ENCODE measurements at places on chromosomes 6 and 20.

DNA sequence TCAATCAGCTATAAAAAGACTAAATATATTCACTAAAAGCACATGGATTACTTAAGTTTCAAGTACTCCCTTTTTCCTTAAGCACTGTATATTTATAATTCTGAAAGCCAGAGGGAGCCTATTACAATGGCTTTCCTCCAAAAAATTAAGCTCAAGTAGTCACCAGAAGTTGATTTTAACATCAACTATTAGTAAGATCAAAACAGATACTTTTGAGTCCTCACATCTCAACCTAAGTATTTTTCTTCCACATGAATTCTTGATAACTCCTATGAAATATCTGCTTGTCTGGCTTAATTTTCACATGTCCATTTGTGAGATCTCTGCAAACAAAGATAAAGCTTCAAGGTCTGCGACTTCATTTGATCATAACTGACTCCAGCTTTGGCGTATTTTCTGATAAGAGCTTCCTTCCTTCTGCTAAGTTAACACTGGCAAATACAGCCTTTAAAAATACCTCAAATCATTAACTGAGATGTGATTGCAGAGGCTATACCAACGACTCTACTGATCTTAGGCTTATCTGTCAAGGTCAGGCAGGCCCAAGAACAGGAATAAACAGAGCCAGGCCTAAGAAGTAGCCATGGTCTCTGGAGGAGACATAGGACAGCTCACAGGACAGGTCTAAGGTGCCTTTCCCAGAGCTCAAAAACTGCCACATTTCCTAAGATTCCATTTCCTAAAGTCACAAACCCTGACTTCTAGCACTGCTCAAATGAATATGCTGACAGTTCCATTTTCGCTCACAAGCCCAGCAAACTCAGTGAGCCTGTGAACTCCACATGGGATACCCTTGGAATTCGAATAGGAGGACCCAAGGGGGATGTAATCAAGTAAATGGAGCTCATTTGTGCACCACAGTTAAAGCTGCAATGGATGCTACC, 10.0 kb downstream of the SNX5 start:
- DNase-seq = no peak

DNA sequence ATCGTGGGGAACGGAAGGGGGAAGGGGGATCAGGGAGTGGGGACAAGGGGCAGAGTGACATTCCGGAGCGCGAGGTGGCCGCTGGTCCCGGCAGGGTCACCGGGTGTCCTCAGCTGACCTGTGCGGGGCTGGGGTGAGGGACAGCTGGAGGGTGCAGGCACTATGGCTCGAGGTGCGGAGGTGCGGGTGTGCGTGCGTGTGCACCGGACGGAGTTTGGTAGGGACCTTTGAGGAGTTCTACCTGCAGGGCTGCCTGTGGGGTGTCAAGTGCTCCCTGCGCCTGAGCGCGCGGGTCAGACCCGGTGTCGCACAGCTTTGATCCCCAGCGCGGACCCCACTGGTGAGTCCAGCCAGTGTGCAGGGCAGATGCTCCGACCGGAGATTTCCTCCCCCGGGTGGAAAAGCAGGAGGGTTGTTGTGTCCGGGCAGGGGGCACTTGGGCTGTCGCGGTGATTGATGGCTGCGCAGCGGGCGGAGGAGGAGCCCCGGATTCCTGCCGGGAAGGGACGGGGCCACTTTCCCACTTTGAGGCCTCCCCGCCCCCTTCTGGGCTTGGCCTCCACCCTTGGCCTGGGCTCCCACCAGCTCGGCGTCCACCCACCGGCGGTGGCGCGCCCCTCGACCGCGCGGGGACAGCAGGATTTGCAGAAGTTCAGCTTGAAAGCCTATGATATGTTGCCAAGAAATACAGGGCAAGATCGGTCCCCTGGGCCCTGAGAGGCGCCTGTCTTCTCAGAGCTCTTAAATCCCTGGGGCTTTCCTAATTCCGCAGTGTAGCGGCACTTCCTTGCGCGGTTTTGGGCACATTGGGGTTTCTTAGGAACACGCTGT, 658 bp downstream of the RIN2 start:
- DNase-seq = no peak

GRCh38 chr6:9361749-9362148, 926.4 kb upstream of the SLC35B3 start:
- DNase-seq = no peak

- no peak for DNase-seq
Observed at GRCh38 chr6:33740204-33740608, 6.5 kb downstream of the IP6K3 start.

DNA sequence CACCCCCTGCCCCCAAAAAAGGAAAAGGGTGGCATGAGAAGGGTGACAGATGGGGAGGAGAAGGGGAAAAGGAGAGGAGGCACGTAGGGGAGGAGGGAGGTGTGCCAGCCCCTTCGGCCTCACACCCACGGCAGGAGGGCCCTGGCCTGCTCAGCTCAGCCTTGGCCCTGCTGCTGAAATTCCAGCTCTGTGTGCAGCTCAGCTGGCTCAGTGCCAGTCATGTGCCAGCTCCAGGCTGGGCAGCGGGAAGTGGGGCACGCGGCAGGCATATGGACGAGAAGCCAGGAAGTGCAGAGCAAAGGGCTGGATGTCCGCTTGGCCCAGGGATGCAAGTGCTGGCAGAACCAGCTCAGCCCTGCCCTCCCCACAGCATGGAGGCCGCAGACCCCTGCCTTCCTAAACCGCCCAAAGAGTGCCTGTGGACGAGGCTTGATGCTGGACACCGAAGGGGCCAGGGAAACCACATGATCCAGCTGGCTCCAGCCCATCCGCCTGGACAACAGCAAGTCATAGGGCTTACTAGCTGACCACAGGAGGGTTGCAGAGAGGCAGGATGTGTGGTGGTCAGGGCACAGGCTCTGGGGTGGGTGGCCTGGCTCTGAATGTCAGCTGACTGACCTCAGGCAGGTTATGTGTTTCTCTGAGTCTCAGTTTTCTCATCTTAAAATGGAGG, 60.2 kb downstream of the NOL4L start:
- no peak for DNase-seq

DNA sequence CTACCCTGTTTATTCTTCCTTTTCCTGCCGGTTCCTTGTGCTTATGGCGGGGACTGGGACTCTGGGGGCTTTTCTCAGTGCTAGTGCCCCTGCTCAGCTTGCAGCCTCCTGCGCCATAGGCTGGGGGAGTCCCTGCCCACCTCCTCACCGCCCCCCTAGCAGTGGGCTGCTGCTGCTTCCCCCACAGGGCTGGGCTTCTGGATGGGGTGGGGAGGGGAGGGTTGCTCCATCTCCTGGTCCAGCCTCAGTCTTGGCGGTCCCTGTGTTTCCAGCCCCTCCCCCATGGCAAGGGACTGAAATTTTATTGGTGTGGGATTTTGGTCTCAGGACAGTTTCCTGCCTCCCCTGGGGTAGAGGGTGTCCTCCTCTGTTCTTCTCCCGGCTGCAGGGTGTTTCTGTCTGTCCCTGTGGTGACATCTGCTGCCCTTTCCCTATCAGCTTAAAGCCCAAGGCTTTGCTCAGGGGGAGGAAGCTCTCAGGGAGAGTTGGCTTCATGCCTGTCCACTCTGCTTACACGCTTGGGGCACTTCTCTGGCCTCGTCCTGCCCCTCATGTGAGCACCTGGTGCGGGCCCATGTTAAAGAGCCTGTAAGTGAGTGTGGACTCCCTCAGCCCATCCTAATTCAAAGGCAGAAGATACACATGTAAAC, 100.6 kb downstream of the HIVEP1 start:
- DNase-seq = no peak

DNA sequence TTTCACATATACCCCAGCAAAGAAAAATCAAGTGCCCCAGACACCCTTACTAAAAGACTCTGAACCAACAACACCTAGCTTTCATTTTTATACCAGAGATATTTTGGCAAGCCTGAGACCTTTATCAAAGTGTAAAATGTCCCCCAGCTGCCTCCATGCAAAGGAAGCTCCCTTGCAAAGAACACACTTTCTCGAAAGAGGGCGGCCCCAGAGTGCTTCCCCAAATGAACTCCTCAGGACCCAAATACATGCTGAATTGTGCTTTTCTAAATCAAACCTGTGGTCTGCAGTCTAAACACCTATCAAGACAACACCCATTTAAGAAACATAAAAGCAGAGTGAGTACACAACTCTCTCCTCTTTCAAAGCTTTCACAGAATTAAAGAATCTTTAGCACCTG, 490 bp downstream of the IPCEF1 start:
- no peak for DNase-seq

- no peak for DNase-seq
Observed at GRCh38 chr6:124741341-124741740, 220.9 kb upstream of the RNF217 start.

- DNase-seq = no peak
Observed at GRCh38 chr6:50353603-50354002, 303.9 kb upstream of the DEFB112 start.

GRCh38 chr6:163635731-163636364, 221.3 kb downstream of the QKI start:
- no peak for DNase-seq

DNA sequence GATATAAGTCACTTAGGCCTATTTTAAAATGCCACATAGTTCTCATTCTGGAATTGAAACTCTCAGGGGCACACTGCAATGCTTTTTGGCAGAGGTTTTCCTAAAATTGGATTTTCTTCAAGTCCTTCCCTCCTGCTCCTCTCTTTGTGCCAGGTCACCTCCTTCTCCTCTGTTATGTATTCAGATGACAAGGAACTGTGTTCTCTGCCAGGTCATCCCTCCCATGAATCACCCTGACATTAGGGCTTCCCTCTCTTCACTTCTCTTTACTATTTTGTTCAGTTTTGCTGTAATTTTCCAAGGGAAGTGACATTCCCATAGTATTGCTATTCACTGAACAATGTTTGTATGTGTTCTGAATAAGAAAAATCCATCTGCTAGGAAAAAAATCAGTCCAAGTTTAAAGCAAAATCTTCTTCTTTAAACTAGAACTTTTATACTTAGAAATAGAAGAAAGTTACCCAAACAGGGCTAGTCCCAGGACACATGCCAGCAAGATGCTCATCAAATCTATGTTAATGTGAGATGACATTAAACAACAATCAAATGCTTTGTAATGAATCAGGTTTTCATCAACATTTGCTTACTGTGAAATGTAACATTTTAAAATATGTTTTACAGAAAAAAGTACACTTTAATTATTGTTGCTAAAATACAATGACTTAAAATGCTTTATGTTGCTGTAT, 461.1 kb downstream of the MMUT start:
- DNase-seq = no peak

- no peak for DNase-seq
Observed at GRCh38 chr6:20688710-20689500, 154.6 kb downstream of the CDKAL1 start.

- no peak for DNase-seq
Observed at GRCh38 chr6:132907914-132908313, 93.5 kb downstream of the RPS12 start.

DNA sequence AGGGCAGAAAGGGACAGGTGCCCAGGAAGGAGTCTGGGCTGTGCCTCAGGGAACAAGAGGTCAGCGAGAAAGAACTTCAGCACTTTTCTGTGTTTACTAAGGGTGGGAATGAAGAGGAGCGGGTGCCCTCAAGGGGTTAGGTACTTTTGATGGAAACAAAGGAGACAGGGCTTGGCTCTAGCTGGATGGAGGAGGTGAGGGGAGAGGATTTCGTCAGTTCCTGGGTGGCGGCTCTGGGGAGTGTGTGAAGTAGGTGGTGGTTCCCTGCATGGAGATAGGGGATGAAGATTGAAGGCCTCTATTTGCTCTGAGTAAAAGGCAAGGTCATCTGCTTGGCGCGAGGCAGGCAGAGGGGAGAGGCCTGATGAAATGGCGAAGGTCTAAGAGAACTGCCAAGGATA, 40.0 kb upstream of the ANKRD60 start:
- DNase-seq = no peak

DNA sequence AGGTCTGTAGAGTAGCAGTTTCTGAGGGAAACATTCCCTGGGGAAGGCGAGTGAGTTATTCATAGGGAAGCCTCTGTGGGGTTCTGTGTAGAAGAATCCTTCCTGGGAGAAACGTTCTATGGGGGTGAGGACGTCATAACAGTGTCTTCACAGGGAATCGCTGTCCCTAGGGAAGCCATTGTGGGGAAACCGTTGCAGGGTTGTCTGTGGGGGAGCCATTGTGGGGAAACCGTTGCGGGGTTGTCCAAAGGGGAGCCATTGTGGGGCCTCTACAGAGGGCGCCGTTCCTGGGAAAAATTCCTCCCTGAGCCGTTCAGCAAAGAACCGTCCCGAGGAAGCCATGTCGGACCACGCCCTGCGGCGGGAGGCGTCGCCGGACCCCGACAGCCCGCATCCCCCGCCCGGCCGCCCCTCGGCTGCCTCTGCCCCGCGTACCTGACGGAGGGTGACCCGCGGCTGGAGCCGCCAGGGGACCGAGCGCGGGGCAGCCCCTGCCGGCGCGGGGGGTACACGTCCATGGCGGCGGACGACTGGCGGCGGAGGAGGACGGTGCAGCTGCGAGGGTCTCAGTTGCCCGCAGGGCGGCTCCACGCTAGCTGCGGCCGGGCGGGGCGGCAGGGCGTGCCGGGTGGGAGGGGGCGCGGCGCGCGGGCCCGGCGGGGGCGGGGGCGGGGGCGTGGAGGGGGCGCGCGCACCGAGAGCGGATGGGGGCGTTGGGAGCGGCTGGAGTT, at the start of gene DNAAF9:
TSS of gene DNAAF9 (minus strand) at position 630 of the 731 bp plus-strand sequence. CDS start at position 518, 112 bp downstream.
- DNase-seq = peak; percentile 69

GRCh38 chr20:63846128-63846771, 15.0 kb upstream of the ABHD16B start:
- no peak for DNase-seq

DNA sequence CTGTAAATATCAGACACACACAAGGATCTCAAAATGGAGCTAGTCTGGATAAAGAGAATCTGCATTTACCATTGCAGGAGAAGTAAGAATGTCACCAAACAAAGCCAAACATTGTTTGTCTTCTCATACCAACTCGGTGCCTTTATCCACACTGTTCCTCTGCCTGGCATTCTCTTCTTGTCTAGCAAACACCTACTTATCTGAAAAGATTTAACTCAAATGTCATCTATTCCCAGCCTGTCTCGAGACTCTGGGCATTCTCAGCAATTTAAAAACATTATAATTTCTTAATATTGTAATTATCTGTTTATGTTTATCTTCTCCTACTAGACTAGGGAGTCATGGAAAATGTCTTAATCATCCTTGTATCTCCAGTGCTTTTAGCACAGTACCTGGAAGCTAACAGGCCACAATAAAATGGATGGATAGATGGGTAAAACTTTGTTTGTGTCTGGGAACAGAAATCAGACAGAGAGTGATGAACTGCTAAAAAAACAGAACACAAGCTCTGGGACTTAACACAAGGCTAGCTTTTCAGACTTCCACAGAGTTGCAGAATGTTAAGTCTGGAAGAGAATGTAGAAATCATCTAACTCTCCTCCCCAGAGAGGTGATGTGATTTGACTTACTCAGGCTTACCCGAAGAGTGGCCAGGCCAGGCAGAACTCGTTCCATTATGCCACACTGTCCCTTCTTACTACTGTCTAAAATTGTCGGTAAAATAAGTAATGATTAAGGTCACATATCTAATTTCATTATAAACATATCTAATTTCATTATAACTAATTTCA, 42.3 kb upstream of the FAM83C start:
- no peak for DNase-seq

GRCh38 chr6:30325873-30326525, 728 bp upstream of the TRIM39 start:
- DNase-seq = peak; percentile 87

GRCh38 chr20:4545526-4545925, 176.2 kb upstream of the PRND start:
- DNase-seq = no peak
